ENCODE measurements at places on chromosomes 12 and 14.

DNA sequence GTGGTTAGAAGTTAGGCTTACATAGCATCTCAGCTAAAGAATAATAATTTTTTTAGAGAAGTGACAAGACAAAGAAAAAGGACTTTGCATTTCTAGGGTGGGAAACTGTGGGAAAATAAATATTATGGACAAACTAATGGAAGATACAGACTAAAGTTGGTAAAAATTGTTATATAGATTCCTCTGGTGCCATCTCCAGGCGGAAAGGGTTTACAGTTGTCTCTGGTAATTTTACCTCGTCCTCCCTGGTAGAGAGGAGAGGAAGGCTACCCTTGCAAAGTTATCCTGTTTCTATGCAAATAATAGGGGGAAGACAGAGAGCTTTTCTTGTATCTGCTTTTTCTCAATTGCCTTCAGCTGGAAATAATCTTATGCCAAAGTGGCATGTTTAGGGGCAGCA is 5.2 kb downstream of the OR11G2 start:
- peak; percentile 24 for DNase-seq

DNA sequence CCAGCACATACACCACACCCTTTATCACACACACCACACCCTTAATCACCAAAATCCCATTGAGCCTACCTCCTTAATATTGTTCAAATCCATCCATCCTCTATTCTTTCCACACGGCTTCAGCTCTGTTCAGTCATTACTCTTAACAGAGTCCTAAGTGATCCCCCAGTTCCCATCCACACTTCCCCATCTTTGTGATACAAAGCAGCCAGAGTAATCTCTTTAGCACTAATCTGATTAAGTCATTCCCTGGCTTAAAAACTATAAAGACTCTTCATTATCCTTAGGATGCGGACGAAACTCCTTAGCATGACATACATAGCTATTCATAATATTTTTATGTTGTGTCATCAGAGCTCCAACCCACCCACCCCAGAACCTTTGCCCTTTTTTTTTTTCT is 14.7 kb upstream of the MFAP5 start:
- DNase-seq: no peak

DNA sequence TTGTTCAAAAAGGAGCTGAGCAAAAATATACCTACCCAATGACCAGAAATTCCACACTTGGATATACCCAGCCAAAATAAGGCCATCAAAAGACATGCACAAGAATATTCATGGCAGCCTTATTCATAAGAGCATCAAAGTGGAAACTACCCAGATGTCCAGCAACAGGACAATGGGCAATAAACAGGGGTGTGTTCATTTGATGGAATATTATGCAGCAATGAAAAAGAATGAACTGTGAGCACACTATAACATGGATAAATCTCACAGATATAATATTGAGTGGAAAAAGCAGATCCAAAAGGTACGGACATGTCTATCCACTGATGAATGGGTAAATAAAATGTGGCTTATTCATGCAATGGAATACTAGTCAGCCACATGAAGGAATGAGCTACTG is 209.2 kb upstream of the LHX5 start:
- no peak for DNase-seq

- DNase-seq: no peak
These were observed 90.7 kb upstream of the KRR1 start for GRCh38 chr12:75602106-75602505.

GRCh38 chr12:12357719-12358461 is 1.0 kb downstream of the BORCS5 start:
- DNase-seq: peak; percentile 50

DNA sequence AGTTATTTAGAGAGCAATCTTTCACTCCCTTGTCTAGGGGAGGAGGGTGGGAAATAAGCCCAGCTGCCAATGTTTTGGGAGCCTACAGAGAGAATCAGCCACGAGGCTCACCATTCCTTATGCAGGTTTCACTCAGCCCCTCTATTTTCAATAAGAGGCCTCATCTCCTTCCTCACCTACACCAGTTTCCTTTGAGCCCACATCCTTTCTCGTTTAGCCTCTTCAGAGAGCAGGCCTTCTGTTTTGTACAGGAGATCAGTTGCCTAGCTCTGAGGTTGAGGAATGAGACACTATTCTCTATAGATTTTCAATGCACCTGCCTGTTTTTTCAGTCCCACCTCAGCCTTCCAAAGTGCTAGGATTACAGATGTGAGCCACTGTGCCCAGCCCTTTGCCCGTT is 17.9 kb downstream of the SNAPC1 start:
- no peak for DNase-seq

DNA sequence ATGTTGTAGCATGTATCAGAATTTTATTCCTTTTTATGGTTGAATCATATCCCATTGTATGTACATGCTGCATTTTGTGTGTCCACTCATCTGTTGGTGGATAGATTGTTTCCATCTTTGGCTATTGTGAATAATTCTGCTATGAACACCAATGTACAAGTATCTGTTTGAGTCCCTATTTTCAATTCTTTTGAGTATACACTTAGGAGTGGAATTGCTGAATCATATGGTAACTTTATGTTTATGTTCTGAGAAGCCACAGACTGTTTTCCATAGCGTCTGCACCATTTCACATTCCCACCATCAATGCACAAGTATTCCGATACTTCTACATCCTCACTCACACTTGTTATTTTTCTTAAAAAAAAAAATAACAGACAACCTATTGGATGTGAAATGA is 91.5 kb downstream of the ARF6 start:
- no peak for DNase-seq

- DNase-seq: peak; percentile 34
These were observed at the start of gene PTGDR for GRCh38 chr14:52267501-52268278. Gene PTGDR (plus strand): TSS chr14:52267698. CDS start chr14:52267815, 117 bp downstream.

- no peak for DNase-seq
These were observed 71.0 kb upstream of the CPM start for GRCh38 chr12:69003991-69004390.

DNA sequence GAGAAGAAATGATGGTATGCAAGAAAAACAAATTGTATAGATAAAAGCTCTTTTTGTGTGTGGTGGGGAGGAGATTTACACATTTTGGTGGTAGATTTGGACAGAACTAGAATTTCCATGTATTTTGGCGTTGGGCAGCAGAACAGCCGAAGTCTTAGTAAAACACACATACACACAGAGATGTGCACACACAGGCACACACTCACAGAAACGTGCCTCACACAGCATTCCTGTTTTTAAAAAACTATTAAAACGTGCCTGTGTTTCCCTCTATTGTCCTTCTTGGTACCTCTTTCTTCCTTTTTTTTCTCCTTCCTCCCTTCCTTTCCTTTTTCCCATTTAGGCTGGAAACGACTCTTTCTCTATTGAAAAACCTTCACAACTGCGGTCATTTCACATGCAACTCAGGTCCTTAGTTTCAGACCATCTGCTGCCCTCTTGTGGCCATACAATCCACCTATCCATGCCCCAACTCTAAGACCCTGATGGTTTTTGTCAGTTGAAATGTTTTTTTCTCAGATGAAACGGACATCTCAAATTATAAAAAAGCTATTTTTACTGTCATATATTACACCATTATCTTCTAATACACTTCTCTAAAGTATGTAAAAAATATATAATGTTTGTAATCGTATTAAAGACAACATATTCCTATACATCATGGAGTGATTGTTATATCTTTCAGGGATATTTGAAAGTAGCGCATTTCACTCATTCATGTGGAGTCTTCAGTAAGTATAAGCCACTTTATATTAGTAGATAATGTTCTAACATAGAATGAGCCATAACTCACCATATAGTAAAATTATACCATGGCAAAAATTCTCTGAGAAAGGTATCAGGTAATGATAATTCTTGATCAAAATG is 386.7 kb upstream of the NOVA1 start:
- peak; percentile 59 for DNase-seq

GRCh38 chr12:64747695-64748094 is 11.5 kb downstream of the GNS start:
- no peak for DNase-seq

GRCh38 chr12:22356231-22356630 is 21.7 kb upstream of the ST8SIA1 start:
- no peak for DNase-seq

All from erythroblast (primary cell).